ENCODE measurements at places on chromosomes 12 and 14.

GRCh38 chr12:82527165-82527780, 159.4 kb upstream of the TMTC2 start:
- DNase-seq = peak; percentile 3

DNA sequence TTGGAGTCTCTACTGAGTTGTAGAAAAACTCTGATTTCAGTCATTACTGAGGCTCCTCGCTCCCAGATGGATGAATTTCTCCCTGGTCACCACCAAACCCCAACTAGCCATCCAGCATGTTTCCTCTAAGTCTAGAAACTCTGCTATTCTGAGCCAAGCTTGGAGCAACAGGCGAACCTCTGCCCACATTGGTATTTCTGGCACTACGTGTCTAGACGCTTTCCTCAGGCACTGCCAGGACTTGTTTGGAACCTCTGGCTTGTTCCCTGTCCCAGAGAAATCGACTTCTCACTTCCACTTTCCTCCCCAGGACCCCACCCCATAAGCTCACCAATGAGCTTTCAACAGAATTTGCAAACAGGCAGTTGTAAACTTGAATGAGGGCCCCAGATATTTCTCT, 27.6 kb downstream of the WSCD2 start:
- DNase-seq = no peak

GRCh38 chr12:65122703-65123102, 1.6 kb upstream of the WIF1 start:
- no peak for DNase-seq

- no peak for DNase-seq
Observed at GRCh38 chr12:44694017-44694416, 182.1 kb downstream of the NELL2 start.

Measured in H7 (cell line).